ENCODE measurements at places on chromosomes 7 and 10.

DNA sequence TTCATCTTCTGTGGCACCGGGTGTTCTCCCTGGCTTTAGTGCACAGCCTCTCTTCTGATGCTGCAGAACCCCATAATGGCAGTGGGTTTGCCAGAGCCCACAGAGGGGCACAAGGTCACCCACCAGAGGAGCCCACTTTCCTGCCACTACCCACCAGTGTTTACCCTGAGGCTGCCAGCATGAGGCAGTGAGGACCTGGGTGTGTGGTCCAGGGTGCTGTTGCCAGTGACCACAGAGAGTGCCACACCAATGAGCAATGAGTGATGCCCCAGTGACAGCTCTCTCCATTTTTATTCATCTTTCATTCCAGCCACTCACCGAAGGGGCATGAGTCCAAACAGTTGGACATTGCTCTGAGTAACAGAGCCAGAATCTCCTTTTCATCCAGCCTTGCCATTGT is 34.8 kb downstream of the MTURN start:
- no peak for DNase-seq

GRCh38 chr10:7185367-7185690 is 225.5 kb downstream of the SFMBT2 start:
- peak; percentile 44 for DNase-seq

GRCh38 chr10:91552274-91553095 is 80.4 kb downstream of the PPP1R3C start:
- no peak for DNase-seq

GRCh38 chr7:106282852-106283251 is 1.9 kb downstream of the NAMPT start:
- DNase-seq: no peak

DNA sequence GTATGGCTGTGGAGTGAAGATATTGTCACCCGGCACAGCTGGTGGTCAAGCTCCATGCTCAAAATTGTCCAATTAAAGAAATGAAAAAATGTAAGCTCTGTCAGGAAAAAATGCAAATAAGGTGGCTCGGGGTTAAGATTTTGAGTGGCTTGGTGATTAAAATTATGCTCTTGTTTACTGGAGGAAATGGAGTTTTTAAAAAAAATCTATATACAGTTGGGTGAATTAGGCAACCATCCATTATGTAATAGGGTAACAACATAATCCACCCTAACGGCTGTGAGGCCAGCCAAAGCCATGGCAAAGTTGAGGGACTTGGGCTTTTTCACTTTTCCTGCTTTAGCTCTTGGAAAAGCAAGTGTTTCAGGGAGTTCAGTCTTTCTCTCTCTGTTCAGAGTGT is 260.8 kb upstream of the HABP2 start:
- no peak for DNase-seq

GRCh38 chr7:33892945-33893344 is 12.4 kb upstream of the BMPER start:
- no peak for DNase-seq
